ENCODE measurements at places on chromosomes 13 and 19. TPM values are rescaled to one million over a fixed set of nuclear protein-coding genes. Genes with fewer than 3 reads are reported as not detected.

The SYNGR4 gene
- not detected for total RNA-seq

The C13orf42 gene
- not detected for total RNA-seq

The LAIR1 gene
- total RNA-seq = not detected

The ZNF738 gene
- total RNA-seq = 3.1 TPM

The SMIM44 gene
- total RNA-seq = not detected

The ZSCAN1 gene
- not detected for total RNA-seq

The APOE gene
- 12.5 TPM for total RNA-seq

The CD22 gene
- not detected for total RNA-seq

The ZNF761 gene
- 11.7 TPM for total RNA-seq
